ENCODE measurements at places on chromosomes 16 and 17.

DNA sequence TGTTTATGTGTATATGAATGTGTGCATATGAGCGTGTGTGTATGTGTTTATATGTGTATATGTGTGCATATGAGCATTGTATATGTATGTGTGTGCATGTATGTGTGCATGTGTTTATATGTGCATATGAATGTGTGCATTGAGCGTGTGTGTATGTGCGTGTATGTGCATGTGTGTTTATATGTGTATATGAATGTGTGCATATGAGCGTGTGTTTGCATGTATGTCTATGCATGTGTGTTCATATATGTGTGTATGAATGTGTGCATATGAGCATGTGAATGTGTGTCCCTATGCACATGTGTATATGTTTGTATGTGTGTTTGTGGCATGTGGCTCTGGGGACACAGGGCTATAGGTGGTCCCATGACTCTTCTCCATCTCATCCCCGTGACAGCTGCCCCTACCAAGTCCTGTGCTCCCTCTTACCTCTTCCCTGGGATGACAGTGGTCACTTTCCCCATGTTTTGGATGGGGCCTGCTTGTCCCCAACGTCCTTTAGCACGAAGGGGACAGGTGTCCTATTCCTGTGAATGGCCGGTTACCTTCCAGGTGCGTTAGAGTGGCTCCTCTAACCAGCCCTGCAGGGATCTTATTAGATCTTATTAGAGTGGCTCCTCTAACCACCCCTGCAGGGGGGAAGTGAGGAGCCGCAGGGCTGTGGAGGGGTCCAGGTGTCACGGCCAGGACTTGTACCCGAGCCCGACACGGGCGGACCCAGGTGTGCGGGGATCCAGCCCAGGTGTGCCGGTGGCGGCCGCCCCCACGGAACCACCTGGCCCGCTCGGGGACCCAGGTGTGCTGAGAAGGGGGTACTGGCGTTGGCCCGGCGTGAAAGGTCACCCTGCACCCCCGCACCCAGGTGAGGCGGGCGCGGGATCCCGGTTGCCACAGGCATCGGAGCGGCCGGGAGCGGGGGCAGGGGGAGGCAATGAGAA, 105.6 kb downstream of the SEC14L1 start:
- DNase-seq = no peak

DNA sequence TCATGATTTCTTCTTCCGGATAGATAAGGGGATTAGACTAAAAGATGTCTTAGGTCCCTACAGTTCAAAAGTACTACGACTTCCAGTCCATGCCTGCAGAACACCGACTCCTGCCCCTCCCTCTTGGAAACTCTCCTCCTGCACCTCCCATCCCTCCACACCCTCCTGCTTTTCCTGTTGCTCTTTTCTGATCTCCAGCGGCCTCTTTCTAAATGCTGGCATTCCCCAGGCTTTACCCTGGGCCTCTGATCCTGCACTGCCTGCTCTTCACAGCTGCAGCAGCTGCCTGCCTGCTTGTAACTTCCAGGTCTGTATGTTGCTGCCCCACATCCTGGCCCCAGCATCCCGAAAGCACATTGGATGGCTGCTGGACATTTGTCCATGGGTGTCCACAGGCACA, 154.2 kb downstream of the KCNJ12 start:
- no peak for DNase-seq

DNA sequence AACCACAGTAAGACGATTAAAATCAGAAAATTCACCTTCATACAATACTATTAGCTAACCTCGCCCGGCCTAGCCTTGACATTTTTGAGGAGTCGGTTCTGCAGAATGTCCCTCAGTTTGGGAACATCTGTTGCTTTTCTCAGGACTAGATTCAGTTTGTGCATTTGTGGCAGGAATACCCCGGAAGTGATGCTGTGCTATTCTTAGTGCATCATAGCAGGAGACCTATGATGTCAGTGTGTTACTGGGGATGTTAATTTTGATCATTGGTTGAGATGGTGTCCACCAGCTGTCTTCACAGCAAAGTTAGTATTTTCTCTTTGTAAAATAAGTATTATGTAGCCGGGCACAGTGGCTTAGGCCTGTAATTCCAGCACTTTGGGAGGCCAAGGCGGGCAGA, 21.5 kb upstream of the HELZ start:
- no peak for DNase-seq

- DNase-seq = no peak
Measured at GRCh38 chr16:4544473-4544872, 5.9 kb upstream of the CDIP1 start.

DNA sequence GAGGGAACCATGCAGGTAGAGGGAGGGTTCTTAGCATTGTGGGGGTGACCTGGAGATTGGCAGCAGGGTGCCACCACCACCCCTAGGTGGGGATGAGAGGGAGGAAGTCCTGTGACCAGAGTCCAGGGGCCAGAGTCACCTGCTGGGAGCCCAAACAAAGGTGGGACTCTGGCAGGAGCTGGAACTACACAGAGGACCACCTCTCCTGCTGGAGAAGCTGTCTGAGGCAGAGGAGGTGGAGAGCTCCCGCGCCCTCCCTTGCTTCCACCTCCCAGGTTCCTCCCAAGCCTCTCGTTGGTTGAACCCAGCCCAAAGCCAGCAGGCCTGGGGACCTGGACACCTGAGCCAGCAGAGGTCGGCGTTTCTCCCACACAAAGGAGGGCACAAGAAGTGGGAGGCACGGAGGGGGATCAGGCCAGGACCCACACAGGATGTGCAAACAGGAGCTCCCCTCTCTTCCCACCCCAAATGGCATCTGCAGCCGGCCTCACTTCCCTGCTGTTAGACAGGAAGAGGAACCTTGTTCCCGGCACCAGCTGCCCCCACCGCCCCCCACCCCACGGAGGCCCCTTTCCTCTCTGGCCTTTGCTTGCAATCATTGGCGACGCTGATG, 154.6 kb downstream of the SEC14L1 start:
- no peak for DNase-seq

GRCh38 chr17:74380086-74380958, 13.0 kb downstream of the GPR142 start:
- no peak for DNase-seq

GRCh38 chr16:57192146-57192545, 6.0 kb downstream of the RSPRY1 start:
- DNase-seq = no peak

- DNase-seq = no peak
Measured at GRCh38 chr17:33302394-33302793, 9.3 kb upstream of the ASIC2 start.

GRCh38 chr16:51321251-51321650, 170.2 kb upstream of the SALL1 start:
- DNase-seq = no peak

GRCh38 chr17:39057701-39058206, 90.6 kb upstream of the FBXO47 start:
- DNase-seq = no peak

DNA sequence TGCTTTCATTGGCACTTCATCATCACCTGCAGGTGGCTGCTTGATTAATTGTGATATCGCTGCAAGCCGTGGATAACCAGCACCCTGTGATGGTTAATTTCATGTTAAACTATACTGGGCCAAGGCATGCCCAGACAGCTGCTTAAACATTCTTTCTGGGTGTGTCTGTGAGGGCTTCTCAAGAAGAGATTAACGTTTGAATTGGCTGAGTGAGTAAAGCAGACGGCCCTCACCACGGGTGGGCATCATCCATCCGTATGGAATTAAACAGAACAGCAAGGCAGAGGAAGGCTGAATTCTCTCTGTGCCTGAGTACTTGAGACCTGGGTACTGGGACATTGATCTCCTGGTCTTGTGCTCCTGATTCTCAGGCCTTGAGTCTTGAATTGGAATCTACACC, 7.1 kb upstream of the ZNF213 start:
- no peak for DNase-seq

- DNase-seq = no peak
Measured at GRCh38 chr17:79668344-79669250, 57.7 kb upstream of the RBFOX3 start.

- no peak for DNase-seq
Measured at GRCh38 chr16:30722443-30722842, 23.5 kb downstream of the SRCAP start.
